Smooth muscle cell of the pulmonary artery (primary cell): ENCODE measurements at places on chromosomes 6 and 20. TPM values are rescaled to one million over a fixed set of nuclear protein-coding genes. Genes with fewer than 3 reads are reported as not detected.

Gene TMEM170B
- total RNA-seq = 1.8 and 2.2 TPM in 2 replicates

Gene BANF2
- total RNA-seq = not detected in 2 replicates

Gene LINC00237
- total RNA-seq = not detected in 2 replicates

Gene MAFB
- 0.79 and 2.0 TPM in 2 replicates for total RNA-seq

Gene MEP1A
- not detected in 2 replicates for total RNA-seq

Gene SMLR1
- total RNA-seq = not detected in 2 replicates

Gene PROKR2
- total RNA-seq = not detected in 2 replicates

Gene C20orf202
- total RNA-seq = 0.07 TPM in 1 of 2 replicates, not detected in the other

Gene FAM83C
- total RNA-seq = not detected in 2 replicates

Gene TCF15
- total RNA-seq = not detected in 2 replicates

Gene SNAI1
- total RNA-seq = 1.4 and 2.3 TPM in 2 replicates

Gene NR2E1
- not detected in 2 replicates for total RNA-seq

Gene DHX16
- total RNA-seq = 34.6 and 40.8 TPM in 2 replicates

Gene MRPS26
- 23.7 and 31.2 TPM in 2 replicates for total RNA-seq

Gene LHFPL5
- total RNA-seq = not detected in 2 replicates
